IMR-90 (cell line): ENCODE measurements at places on chromosomes 12 and 14.

DNA sequence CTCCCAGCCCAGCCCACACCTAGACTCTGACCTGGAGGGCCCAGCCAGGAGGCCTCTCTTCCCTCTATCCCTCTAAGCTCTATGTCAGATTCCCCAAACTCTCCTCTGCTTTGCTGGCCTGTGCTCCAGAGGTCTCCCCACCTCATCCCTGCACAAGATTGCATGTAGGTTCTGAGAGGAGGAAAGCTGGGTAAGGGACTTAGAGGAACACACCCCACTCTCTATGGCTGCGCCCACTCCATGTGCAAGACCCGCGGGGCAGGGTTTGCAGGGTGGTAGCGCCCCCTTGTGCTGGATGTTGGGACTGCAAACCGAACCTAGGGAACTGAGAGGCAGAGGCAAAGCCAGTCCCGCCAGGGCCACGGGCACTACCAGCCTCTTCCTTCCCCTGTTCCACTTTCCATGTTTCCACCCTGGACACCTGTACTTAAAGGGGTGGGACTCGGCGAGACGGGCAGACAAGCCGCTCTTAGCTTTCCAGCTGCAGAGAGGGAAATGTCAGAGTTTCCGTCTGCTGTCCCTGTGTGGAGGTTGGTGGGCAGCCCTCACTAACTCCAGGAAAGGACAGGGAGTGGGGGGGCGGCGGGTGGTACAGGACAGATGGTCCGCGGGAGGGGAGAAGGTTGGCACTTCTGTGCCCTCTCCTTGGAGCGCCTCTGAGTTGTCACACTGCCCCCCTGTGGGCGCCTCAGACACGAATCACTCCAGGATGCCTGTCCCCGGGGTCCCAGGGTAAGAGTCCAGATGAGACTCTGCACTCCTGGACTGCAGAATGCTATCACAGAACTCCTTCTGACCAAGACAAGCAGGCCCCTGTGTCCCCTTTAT, 16.8 kb downstream of the MMP14 start:
- peak; percentile 83 for DNase-seq

DNA sequence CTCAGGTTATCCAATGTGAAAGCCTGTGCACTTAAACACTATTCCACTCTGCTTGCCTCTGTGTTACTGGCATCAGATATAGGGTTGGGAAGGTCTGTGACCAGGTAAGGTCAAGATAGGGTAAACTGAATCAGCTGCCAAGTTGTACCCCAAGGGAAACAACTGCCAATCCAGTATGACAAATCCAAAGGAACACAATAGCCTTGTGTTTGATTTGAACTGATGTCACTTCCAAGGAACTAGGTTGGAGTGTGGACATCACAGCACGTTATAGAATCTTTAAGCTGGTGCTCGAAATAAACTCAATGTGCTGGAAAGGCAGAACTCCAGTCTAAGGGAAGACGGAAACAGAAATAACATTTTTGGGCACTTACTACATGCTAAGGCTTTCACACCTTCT, 223.4 kb upstream of the BTG1 start:
- no peak for DNase-seq

- peak; percentile 8 for DNase-seq
Measured at GRCh38 chr14:56580221-56580711, 668 bp downstream of the TMEM260 start.

- peak; percentile 40 for DNase-seq
Measured at GRCh38 chr12:14366209-14367039, 942 bp downstream of the ATF7IP start.

- peak; percentile 59 for DNase-seq
Measured at GRCh38 chr12:19529951-19530636, 90.8 kb downstream of the AEBP2 start.

DNA sequence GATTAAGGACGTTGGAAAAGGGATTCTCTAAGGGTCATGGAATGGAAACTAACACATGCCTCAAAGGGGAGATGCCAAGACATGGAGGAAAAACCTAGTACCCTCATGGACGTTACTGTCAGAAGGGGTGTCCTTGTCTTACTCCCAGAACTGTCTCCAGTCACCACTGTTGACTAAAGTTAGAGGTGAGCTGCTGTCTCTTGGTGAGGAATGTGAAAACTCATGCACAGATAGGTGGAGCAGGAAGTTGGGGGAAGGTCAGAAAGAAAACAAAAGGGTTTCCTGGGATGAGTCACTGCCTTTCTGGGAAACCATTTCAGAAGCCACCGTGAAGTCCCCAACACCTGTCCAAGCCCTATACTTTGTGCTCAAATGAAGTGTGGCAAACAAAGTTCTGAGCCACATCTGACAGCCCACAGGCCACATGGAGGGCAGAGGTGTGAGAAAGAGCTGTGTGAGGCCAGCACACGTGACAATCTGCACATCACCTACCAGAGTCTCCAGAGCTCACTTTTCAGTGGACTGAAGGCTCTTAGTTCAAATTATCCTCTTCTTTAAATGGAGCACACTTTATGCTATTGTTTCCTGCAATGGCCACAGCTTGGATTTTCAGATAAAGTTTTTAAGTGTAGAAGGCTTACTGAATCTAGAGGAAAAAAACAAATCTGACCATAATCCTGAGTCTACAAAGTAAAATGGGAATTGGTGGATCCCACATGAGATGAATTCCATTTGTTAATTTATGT, 92.9 kb upstream of the EGLN3 start:
- DNase-seq, result no peak

- no peak for DNase-seq
Measured at GRCh38 chr14:74524812-74525135, 31.2 kb downstream of the ISCA2 start.

GRCh38 chr12:44294649-44295048, 458.8 kb downstream of the TMEM117 start:
- no peak for DNase-seq

DNA sequence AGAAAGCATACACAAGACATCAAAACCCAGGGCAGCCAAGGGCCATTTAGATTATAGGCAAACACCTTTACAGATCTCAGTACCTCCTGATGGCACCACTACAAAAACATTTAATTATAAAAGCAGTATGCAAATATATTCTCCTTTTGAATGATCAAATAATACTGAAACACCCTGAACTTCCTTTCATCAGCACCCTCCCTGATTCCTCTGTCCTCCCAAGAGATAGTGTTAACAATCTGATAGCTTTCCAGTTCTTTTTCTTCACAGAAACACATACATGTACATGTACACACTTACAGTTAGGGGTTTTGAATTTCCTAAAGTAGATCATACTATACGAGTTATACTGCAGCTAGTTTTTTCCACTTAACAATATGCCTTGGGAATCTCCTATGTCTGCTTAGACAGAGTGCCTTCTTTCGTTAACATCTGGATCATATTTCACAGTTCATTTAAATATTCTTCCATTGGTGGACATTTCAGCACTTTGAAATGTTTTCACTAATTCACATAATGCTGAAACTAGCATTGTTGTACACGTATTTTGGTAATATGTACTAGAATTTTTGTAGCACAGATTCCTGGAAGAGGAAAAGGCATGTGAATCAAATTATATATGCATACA, 35.2 kb downstream of the TDG start:
- DNase-seq, result no peak

- DNase-seq, result peak; percentile 37
Measured at GRCh38 chr12:87259391-87259790, 769.8 kb downstream of the C12orf50 start.

- DNase-seq, result no peak
Measured at GRCh38 chr14:91545946-91546716, 36.0 kb upstream of the PPP4R3A start.

DNA sequence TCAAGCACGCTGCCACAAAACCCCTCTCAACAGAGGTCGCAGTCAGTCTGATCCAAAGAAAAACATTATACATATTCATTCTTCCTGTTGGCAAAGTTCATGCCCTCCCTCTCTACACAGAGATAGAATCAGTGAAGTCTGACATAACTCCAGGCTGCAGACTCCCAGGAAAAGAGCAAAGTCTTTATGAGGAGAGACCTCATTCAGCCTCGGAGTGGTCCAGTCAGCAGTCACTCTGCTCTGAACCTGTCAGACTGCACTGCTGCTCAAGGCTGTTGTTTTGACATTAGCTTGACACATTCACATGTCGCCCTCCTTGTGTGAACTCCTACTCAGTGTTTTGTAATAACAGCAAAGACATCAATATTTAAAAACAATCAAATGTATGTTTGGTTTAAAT, 241.2 kb upstream of the G2E3 start:
- no peak for DNase-seq

GRCh38 chr12:15599266-15600037, 189.7 kb downstream of the EPS8 start:
- DNase-seq, result peak; percentile 81

DNA sequence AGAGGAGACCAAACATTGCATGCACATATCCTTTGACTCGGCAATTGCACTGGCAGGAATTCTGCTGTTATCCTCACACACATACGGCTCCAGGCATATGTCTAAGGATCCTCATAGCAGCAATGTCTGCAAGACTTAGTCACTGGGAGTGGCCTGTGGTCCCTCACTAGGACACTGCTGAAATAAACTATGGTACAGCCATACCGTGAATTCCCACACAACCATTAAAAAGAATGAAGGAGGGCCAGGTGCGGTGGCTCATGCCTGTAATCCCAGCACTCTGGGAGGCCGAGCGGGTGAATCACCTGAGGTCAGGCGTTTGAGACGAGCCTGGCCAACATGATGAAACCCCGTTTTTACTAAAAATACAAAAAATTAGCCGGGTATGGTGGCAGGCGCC, 105.1 kb downstream of the ZFP36L1 start:
- peak; percentile 92 for DNase-seq

DNA sequence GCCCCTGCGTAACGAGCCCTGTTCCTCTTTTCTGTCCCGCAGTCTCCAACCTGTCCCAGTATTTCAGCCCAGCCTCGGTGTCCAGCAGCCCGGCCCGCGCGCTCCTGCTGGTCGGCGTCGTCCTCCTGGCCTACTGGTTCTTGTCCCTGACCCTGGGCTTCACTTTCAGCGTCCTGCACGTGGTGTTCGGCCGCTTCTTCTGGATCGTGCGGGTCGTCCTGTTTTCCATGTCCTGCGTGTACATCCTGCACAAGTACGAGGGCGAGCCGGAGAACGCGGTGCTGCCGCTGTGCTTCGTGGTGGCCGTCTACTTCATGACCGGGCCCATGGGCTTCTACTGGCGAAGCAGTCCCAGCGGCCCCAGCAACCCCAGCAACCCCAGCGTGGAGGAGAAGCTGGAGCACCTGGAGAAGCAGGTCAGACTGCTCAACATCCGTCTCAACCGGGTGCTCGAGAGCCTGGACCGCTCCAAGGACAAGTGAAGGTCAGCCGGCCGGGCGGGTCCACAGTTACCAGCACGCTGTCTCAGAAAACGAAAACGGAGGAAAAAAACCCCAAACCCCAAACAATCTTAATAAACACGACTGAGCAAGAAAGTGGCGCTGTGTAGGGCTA, 31.6 kb downstream of the BRI3BP start:
- no peak for DNase-seq

DNA sequence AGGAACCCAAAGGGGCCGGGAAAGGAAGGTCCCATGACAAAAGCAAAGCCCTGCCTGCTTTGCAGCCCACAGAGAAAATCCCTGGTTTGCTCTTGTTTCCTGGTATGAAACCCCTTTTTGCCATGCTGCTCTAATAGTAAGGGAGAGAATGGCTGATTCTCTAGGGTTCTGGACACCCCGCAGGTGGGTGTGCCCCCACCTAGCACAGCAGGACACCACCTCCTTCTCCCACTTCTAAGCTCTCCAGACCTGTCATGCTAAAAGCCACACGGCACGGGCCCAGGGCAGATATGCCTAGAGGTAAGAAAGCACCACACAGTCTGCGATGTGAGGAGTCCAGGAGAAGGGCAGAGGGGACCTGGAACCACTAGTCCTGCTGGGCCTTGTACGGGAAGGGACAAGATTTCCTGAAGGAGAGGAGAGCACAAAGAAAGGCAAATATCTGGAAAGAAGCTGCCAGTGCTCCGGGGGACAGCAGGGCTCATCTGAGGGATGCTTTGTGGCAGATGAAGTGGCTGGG, 113.3 kb downstream of the BCL11B start:
- DNase-seq, result no peak

DNA sequence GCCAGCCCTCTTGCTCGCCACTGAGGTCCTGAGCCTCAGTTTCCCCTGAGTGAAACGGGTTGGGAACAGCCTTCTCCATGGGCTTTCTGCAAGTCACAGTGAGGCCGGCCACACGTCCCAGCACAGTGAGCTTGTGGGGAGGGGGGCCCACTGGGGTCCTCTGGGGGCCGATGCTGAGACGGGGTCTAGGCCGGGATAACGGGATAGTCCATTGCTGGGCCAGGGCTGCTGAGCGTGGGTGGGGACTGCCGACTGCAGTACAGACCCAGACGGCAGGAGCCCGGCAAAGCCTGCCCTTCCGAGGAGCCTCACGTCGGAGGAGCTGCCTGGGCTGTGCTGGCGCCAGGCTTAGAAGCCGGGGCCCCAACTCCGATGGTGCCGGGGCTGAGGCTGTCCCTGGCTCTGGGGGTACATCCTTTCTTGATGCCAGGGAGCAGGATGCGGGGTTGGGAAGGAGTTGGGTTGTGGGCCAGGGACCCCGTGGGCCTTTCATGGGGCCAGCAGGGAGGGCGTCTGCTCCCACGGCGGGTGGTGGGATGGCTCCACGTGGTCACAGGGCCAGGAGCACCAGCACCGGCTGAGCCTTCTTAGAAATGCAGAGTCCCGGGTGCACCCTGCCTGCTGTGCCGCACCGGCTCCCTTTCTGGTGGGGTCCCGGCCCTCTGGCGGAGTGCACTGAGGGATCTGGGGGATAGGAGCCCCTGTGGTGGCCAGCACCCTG, 24.2 kb downstream of the NOC4L start:
- no peak for DNase-seq

- DNase-seq, result no peak
Measured at GRCh38 chr12:113184098-113184899, 979 bp downstream of the DDX54 start.

- peak; percentile 4 for DNase-seq
Measured at GRCh38 chr12:94649349-94650142, 811 bp downstream of the TMCC3 start.

GRCh38 chr14:67627519-67627918, 7.8 kb downstream of the ARG2 start:
- no peak for DNase-seq

GRCh38 chr14:37559386-37559785, 35.7 kb downstream of the FOXA1 start:
- DNase-seq, result peak; percentile 23

- DNase-seq, result peak; percentile 73
Measured at GRCh38 chr12:19683178-19683927, 244.1 kb downstream of the AEBP2 start.

DNA sequence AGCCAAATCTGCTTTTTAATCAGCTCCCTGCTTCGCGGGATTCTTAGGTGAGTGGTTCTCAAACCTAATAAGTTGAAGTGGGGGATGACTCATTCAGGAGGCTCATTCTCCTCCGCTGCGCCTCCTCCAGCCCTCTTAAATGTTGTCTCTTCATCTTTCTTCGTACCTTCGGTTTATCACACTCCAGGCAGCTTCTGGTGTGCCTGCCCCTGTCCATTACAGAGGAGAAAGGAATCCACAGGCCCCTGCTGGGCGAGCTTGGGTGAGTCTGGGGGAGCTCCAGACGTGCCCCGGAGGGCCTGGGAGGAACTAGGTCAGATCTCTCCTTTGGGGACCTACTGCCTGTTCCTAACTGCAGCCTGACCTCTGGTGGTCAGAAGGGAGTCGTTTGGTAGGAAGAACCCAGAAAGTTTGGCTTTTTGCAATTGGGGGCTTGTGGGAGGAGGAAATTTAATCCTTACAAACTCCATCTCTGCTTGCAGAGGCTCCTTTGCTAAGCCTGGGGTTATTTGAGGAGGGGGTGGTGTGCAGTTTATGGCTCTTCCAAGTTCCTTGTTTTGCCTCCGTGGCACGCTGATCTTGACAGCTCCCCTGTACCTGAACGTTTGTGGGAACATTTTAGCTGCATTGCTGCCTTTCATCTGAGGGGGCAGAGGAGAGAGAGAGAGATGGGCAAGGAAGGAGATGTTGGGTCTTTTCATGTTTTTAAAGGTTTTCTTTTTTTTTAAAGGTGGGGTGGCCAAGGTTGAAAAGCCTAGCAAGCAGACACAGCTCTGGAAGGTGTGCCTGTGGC, 84.1 kb upstream of the GNG2 start:
- DNase-seq, result peak; percentile 68
